ENCODE measurements at places on chromosomes 13 and 19.

GRCh38 chr19:56350416-56351045 lies 35.9 kb upstream of the ZSCAN5A start:
- peak; percentile 66 for DNase-seq

DNA sequence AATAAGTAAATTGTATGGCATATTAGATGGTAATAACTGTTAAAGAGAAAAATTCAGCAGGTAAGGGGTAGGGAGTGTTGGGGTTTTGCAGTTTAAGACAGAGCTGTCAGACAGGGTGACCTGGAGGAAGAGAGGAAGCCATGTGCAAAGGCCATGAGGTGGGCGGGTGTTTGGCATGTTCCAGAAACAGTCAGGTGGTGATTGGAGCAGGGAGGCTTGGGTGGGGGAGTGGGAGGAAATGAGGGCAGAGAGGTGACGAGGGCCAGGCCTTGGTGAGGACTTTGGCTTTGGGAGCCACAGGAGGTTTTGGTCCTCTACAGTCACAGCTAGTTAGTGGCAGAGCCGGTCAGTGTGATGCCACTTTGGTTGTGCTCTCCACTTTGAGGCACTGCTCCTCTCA lies 20.1 kb downstream of the RYR1 start:
- no peak for DNase-seq

GRCh38 chr13:101970341-101970740 lies 431.5 kb downstream of the FGF14 start:
- no peak for DNase-seq

DNA sequence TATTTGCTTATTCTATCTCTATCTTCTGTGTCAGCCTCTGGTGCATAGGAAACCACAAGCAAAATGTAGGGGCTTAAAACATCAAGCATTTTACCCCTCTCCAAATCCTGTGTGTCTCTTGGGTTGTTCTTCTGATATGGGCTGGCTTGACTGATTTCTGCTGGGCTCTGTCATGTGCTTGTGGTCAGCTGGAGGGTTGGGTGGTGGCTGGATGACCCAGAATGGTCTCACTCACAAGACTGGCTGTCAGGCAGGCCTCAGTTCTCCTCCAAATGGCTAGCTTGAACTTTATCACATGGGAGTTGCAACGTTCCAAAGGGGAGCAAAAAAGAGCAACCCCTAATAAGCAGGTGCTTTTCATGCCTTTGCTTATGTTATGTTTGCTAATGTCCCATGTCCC lies 9.6 kb upstream of the LYPD5 start:
- no peak for DNase-seq

DNA sequence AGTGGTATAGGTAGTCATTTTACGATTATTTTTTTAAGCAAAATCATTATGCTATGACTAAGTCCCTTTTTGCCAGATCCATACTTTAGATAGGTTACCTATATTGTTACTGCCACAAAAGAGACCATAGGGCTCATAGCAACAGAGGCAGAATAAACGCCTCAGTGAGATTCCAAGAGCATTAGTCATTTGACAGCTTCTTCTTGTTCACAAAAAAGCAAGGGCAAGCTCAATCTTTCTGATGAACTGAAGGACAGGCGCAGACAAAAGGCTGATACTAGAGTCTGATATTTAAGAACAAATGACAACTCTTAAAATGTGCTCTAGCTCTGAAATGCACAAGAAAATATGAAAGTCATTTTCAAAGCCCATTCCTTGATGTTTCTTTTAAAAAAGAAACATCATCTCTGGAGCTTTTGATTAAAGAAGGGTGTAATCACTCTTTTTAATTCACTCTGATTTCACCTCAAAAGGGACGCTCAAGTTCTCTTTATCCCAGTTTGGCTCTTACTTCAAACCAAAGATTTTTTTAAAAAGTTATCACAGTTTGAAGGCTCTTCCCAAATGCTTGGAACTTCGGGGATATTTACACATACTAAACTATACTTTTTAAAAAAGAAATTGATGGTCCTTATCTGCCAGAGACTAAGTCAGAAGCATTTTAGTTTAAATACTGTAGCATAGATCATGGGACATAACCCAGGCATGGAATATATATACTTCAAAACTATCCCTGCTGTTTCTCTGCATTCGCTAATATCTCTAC lies 187.2 kb downstream of the EFNB2 start:
- DNase-seq: no peak

- no peak for DNase-seq
Measured at GRCh38 chr19:10226376-10227025, 4.6 kb downstream of the S1PR2 start.

DNA sequence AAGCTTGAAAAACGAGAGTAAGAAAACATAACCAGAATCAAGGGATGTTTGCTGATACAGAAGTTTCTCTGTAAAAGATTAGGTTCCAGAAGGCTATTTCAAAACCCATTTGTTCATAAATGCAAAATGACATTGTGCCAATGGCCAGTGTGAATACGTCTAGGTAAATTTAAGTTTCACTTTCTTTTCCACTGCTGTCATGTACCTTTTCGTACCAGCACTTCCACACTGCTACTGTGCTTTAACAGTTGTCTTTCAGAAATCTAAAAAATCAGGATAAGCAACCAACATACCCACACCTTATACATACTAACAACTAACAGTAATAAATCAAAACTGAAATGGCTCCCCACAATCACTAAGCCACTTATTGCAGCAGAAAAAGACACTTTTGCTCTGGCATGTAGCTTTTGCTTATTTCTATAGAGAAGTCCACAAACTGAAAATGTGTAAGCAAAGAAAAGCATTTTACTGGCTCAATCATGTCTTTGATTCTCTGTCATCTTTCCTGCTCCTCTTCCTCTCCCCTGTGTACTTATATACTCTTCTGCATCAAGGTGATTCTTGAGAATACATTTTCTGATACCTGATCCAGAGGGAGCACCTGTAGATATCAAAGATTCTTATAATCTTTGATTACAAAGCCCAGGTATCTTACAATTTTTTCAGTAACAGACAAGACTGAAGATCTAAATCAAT lies 34.3 kb downstream of the ELF1 start:
- DNase-seq: peak; percentile 60

- DNase-seq: no peak
Measured at GRCh38 chr19:36049080-36049698, 4.9 kb downstream of the THAP8 start.

- no peak for DNase-seq
Measured at GRCh38 chr13:45055198-45055901, 65.0 kb upstream of the GTF2F2 start.

DNA sequence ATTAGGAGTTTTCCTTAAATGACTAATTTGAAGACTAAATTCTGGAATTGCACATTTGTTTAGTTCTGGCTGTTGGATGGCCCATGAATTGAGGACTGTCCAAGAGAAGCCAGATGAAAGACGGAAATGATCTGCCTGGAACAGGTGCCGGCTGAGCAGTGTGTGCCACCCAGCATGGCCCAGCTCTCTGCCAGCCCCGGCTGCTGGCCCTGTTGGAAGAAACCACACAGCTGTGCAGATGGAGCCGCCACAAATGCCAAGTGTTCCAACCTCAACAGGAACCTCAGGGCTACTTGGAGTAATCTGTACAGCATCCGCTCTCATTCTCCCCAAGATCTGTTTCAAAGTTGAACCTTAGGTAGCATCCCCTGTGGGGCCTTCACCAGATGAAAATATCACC lies 67.0 kb upstream of the STARD13 start:
- no peak for DNase-seq

DNA sequence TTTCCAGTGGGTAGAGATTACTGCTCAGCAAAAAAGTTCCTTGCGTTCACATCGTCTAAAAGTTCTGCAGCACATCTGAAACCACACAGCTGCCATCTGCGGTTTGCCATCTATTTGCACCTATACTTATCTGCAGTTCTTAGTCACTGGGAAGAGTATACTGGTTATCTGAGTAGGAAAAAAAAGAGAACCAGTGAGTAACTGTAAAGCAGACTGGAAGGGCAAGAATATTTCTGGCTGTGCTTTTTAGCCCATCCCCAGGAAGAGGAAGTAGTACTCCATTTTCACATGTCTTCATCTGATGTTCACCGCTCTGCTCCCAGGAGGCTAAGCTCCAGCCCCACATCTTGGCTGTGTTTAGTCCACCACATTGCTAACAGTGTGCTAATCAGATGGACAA lies 35.6 kb downstream of the EFNB2 start:
- no peak for DNase-seq

DNA sequence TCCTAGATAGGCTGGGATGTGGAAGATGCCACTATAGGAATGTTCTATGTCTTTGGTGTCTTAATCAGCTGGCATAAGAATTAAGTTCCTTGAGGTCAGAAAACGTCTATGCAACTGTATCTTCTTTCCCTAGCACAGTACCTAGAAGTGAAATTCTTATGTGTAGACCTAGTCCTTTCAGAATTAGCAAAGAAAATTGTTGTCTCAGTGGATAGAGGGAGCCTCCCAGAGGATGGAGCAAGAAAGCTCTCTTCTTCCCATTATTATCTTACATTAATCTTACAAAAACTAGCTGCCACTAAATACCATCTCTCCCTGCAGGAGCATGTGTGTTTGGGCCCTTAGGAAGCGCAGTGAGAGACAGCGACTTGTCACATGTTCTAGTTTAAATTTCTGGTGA lies 11.6 kb downstream of the CLDN10 start:
- DNase-seq: no peak

DNA sequence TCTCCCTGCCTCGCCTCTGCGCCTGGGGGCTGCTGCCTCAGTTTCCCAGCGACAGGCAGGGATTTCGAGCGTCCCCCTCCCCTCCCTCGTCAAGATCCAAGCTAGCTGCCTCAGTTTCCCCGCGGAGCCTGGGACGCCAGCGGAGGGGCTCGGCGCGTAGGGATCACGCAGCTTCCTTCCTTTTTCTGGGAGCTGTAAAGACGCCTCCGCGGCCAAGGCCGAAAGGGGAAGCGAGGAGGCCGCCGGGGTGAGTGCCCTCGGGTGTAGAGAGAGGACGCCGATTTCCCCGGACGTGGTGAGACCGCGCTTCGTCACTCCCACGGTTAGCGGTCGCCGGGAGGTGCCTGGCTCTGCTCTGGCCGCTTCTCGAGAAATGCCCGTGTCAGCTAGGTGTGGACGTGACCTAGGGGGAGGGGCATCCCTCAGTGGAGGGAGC lies 722 bp upstream of the ICAM1 start:
- DNase-seq: no peak

GRCh38 chr13:67416047-67416925 lies 186.2 kb upstream of the PCDH9 start:
- DNase-seq: no peak

- DNase-seq: no peak
Measured at GRCh38 chr19:58346961-58347929, 6.0 kb downstream of the A1BG start.

DNA sequence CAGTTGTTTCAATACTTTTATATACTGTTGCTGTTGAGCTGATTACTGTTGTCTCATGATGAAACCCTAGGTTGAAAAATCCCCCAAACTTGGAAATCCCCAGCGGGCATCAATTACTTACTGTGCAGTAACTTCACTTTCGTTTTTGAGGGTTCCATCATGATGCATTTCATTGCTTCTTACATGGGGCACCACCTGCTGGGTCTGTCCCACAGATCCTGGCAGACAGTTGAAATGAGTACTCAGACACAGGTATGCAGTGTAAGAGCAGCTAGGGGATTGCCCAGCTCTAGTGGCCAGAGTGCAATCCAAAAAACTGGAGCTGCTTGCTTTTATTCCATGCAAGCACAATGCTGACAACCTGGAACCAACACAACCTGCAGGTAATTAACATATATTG lies 132.5 kb upstream of the ZNF91 start:
- DNase-seq: no peak

DNA sequence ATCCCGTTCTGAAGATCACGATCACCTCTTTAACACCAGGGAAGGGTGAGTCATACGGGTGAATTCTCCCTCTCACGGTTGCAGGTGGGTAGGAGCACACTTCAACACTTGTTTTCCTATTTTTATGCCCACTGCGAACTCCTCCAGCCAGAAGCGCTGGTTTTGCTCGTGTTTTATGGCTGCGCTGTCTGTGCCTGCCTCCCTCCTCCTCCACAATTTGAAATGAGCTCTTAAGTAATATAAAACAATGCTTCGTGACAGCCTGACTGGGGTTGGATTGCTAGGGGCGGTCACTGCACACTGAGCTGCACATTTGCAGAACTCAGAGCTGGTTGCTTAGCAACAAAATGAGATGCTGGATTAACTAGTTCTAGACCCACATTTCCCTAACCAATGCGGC lies 12.9 kb downstream of the CCDC70 start:
- DNase-seq: no peak

DNA sequence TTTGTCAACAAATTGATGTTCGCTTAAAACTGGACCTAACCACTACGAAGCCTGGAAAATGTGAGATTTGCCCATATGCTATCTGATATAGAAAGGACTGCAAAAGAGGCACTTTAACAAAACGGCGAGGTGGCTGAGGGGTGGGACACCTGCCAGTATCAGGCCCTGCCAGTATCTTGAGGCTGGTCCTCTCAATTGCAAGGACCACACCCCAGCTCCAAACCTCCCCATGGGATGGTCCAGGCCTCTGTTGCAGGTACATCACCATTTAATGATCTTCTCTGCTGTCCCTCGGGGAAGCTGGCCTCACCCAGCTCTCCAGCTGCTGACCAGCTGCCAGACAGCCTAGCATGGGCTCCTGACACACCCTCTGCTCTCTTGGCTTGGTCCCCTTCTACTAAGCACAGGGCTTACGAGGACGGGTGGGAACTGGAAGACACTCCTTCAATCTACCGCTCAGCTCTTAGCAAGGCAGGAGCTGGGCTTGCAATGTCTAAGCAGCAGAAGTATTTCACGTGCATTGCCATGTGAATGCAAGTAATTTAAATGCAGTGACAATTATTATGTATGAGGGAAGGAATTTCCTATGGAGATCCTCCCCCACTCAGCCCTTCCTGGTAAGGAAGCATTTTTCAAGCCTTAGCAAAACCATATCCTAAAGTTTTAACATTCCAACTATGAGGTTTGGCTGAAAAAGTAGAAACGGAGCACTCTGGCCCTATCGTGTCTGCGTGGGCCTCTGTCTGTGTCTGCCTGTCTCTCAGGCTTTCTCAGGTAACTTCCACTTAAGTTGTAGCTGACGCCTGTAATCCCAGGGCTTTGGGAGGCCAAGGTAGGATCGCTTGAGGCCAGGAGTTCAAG lies 63.9 kb downstream of the LATS2 start:
- DNase-seq: no peak
